ENCODE measurements at places on chromosomes 1 and 21.

GRCh38 chr1:35288761-35289160 lies 20.3 kb downstream of the ZMYM4 start:
- peak; percentile 39 for DNase-seq

- no peak for DNase-seq
Observed at GRCh38 chr1:33032126-33032869, 4.4 kb downstream of the AK2 start.

GRCh38 chr1:39238476-39238875 lies 34.0 kb downstream of the MACF1 start:
- DNase-seq: peak; percentile 96

DNA sequence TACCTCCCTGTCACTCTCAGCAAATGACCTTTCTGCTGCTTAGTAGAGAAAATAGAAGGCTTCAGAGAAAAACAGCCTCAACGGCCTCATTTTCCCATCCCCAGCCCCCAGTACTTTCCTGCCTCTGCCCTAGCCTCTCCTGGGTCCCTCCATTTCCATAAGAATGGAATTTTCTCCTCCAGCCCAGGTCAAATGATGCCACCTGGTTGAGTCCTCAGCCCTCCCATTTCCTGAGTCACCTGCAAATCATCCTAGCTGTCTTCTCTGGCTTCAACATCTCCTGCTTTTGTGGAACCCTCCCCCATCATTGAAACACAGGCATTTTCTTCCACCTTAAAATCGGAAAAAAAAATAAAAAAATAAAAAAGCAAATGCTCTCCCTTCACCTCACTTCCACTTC lies 35.1 kb downstream of the OLIG1 start:
- DNase-seq: no peak

GRCh38 chr1:80250573-80251168 lies 1244.1 kb upstream of the ADGRL4 start:
- DNase-seq: no peak

GRCh38 chr1:26016953-26017545 lies 4.5 kb upstream of the EXTL1 start:
- DNase-seq: peak; percentile 14

DNA sequence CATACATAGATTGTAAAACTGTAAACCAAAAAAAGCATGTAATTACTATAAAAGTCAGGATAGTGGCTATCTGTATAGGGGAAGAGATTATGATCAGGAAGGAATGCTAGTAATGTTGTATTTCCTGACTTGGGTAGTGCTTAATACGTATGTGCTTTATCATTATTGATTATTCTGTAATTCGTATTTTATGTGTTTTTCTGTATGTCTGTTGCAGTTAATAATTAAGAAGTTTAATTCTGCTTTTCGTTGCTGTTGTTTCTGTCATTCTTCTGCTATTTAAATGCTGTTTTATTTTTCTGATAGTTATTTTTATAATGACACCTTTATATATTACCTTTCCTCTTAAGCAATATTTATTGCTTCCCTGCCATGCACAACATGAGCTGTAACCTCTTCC lies 29.3 kb upstream of the TRIM33 start:
- DNase-seq: no peak

DNA sequence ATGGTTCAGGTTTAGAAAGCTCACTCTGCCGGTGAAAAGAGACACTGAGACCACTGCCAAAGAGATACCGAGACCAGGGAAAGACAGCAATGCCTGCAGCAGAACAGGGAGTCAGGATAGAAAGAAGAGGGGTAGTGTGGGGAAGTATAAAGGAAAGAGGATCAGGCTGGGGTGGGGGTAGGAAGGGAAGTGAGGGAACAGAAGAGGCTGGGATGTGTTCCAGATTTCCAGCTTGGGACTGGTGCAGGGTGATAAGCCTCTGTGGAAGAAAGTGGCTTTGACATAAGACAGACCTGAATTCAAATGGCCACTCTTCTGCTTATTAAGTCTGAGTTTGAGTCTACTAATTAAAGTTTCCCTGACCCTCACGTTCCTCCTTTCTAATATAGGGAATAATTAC lies 105.9 kb downstream of the PIK3R3 start:
- peak; percentile 22 for DNase-seq

DNA sequence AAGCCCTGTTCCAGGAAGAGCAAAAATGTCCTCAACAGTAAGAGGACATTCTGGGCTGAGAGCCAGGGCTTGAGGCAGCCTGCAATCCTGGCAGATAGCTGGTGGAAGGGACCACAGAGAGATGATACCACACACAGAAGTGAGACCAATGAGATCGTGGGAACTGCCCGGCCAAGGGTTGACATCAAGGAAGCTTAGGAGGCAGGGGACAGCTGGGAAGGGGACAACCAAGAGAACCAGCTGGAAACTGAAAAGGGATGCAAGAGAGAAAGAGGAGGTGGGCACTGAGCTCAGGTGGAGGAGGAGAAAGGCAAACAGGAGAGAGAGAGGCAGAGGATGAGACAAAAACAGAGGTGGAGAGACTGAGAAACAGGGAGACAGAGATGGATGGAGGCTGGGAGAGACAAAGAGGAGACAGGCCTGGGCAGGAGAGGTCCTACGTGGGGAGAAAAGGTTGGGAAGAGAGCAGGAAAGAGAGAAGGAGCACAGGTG lies 9.2 kb downstream of the PDZK1IP1 start:
- peak; percentile 28 for DNase-seq
